Muscle of leg (tissue), 16 donors: ENCODE measurements at places on chromosomes 1 and 21.
A peak's percentile ranks its signal among the peaks of the same experiment; 100 is the strongest.

DNA sequence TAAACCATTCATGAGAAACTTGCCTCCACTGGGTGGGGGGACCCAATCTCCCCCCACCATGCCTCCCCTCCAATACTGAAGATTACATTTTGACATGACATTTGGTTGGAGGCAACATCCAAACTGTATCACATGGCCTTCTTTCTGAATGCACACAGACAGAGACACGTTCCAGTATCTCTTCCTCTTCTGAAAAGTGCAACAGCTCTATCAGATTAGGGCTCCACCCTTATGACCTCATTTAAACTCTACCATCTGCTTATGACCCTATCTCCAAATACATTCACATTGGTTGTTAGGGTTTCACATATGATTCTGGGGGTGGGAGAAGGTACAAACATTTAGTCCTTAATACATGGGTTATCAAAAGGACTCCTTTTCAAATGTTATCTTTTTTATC, 481.8 kb upstream of the NFIA start:
- peaks cover 7% of the 10 kb centered on the region for H3K4me1 ChIP-seq
- no peak for DNase-seq
- no peak overlapping the region for H3K4me3 ChIP-seq
- H3K27ac ChIP-seq, result no peak overlapping the region

DNA sequence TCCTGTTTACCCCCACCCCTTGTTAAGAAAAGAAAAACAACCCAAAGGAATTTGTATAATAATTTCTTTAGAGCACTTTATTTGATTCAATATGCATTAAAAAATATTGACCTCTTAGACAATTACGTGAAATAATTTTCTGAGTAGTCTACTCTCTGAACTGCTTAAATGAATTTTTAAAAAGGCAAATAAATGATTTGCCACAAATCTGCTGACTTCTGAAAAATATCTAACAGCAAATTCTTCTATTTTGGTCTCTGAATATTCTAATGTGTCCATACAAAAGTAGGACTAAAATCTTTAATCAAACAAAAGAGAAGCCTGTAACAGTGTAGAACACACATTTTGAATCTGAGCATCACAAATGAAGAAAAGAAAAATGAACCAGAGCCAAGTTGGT, 115.1 kb downstream of the TRIM33 start:
- H3K36me3 ChIP-seq, result peaks cover 6% of the 10 kb centered on the region
- no peak overlapping the region for H3K4me3 ChIP-seq
- no peak for DNase-seq
- no peaks in the 10 kb centered on the region for H3K4me1 ChIP-seq

GRCh38 chr1:66980745-66981367, 56.1 kb downstream of the MIER1 start:
- H3K27ac ChIP-seq, result no peak overlapping the region
- H3K27me3 ChIP-seq, result no peaks in the 10 kb centered on the region
- H3K36me3 ChIP-seq, result peaks cover 15% of the 10 kb centered on the region

DNA sequence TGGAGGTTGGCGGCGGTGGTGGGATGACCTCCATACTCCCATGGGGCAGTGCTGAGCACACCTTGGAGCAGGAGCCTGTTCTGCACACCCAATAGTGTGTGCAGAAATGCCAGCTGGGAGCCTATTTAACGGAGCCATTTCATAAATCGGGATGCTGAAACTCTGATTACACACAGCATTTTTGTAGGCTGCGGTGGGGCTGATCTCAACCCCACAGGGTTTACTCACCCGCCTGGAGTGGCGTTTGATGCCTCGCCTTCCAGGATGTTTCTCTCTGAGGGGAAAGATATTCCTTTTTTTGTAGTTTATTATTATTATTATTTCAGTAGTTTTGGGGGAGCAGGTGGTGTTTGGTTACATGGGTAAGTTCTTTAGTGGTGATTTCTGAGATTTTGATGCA, 82.6 kb upstream of the WDR26 start:
- no peak overlapping the region for H3K27ac ChIP-seq
- no peaks in the 10 kb centered on the region for H3K4me1 ChIP-seq
- no peak for DNase-seq
- no peak overlapping the region for H3K4me3 ChIP-seq

- no peak overlapping the region for H3K27ac ChIP-seq
- H3K36me3 ChIP-seq, result peaks cover 2% of the 10 kb centered on the region
- H3K4me1 ChIP-seq, result peaks cover 3% of the 10 kb centered on the region
- H3K27me3 ChIP-seq, result no peaks in the 10 kb centered on the region
- no peak for DNase-seq
Measured at GRCh38 chr1:86712088-86712860, 7.9 kb downstream of the SH3GLB1 start.

DNA sequence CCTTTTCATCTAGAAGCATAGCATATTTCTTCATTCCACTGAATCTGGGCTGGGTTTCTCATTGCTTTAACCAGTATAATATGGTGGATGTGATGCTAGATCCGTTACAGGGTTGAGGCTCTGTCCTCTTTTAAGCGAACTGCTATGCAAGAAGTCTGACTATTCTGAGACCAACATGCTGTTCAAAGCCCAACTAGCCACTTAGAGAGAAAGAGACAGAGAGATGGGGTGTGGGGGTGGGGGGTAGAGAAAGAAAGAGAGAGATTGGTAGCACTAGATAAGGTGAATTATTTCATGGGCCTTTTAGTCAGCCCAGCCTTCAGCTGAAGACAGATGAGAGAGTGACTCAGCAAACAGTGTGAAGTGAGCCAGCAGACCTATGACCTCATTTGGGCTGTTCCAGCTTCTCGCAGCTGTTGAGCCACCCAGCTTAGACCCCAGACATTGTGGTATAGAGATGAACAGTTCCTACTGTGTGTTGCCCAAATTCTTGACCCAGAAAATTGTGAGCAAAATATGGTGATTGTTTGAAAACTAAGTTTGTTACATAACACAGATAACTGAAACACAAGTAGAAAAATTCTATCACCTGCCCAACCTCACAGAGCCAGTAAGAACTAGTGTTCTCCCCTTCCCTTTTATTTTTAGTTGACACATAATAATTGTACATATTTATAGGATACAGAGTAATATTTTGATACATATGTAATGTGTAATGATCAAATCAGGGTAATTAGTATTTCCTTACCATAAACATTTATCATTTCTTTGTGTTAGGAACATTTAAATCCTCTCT, 40.7 kb upstream of the PRKACB start:
- no peaks in the 10 kb centered on the region for H3K27me3 ChIP-seq
- no peaks in the 10 kb centered on the region for H3K36me3 ChIP-seq
- DNase-seq, result peak; percentile 64
- H3K27ac ChIP-seq, result peak overlapping the region; percentile 10
- peaks cover 4% of the 10 kb centered on the region for H3K4me1 ChIP-seq

GRCh38 chr1:94061513-94062443, 59.2 kb downstream of the ABCA4 start:
- peak; percentile 76 for DNase-seq
- no peak overlapping the region for H3K4me3 ChIP-seq
- no peaks in the 10 kb centered on the region for H3K36me3 ChIP-seq
- no peak overlapping the region for H3K27ac ChIP-seq

GRCh38 chr1:19577036-19577435, 67.1 kb upstream of the NBL1 start:
- H3K36me3 ChIP-seq, result no peaks in the 10 kb centered on the region
- peak; percentile 93 for DNase-seq
- H3K27ac ChIP-seq, result peak overlapping the region; percentile 77
- no peak overlapping the region for H3K4me3 ChIP-seq

GRCh38 chr21:16633831-16634459, 878.9 kb upstream of the CXADR start:
- peaks cover 5% of the 10 kb centered on the region for H3K4me1 ChIP-seq
- DNase-seq, result peak; percentile 76
- no peak overlapping the region for H3K4me3 ChIP-seq
- no peaks in the 10 kb centered on the region for H3K27me3 ChIP-seq
- H3K36me3 ChIP-seq, result peaks cover 4% of the 10 kb centered on the region

DNA sequence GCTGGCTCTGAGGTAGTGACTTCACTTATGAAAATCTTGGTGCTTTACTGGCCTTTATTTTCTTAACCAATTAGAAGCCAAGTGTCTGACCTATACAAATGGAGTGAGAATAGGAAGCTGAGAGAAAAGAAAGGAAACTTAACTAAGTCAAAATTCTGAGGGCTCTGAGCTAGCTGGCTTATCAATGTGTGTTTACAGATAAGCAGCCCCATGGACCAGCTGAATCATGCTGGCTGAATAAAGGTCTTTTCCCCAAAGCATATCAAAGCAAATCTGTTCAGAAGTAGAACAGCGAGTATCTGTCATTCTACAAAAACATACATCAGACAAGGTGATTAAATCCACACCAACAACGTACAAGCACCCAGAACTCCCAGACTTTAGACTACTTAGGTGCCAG, 117.2 kb downstream of the BRINP2 start:
- H3K4me3 ChIP-seq, result no peak overlapping the region
- no peak for DNase-seq
- H3K27ac ChIP-seq, result no peak overlapping the region
- H3K36me3 ChIP-seq, result no peaks in the 10 kb centered on the region
- H3K4me1 ChIP-seq, result no peaks in the 10 kb centered on the region

DNA sequence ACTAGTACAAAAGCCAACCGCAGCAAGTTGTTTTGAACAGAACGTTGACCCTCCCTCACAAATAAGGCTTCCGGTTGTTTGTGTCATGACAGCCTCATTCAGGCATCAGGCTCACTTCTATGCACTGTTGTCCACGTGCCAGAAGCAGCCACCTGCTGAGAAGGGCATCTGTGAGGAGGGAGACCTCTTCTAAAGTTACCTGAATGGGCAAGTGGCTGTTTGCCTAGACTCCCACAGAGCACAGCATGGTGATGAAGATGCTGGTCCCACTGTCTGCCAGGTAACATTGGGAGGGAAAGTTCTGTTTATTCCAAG, 176.1 kb downstream of the CLIC6 start:
- H3K4me3 ChIP-seq, result no peak overlapping the region
- H3K27ac ChIP-seq, result peak overlapping the region; percentile 79
- peak; percentile 49 for DNase-seq
- no peaks in the 10 kb centered on the region for H3K27me3 ChIP-seq
- H3K36me3 ChIP-seq, result no peaks in the 10 kb centered on the region

GRCh38 chr1:185964946-185965345, 230.8 kb downstream of the HMCN1 start:
- H3K27ac ChIP-seq, result no peak overlapping the region
- H3K4me1 ChIP-seq, result peaks cover 6% of the 10 kb centered on the region
- no peak overlapping the region for H3K4me3 ChIP-seq
- DNase-seq, result no peak
- no peaks in the 10 kb centered on the region for H3K36me3 ChIP-seq
- H3K27me3 ChIP-seq, result no peaks in the 10 kb centered on the region
